ENCODE measurements at places on chromosomes 12 and 14.
A peak's percentile ranks its signal among the peaks of the same experiment; 100 is the strongest.

DNA sequence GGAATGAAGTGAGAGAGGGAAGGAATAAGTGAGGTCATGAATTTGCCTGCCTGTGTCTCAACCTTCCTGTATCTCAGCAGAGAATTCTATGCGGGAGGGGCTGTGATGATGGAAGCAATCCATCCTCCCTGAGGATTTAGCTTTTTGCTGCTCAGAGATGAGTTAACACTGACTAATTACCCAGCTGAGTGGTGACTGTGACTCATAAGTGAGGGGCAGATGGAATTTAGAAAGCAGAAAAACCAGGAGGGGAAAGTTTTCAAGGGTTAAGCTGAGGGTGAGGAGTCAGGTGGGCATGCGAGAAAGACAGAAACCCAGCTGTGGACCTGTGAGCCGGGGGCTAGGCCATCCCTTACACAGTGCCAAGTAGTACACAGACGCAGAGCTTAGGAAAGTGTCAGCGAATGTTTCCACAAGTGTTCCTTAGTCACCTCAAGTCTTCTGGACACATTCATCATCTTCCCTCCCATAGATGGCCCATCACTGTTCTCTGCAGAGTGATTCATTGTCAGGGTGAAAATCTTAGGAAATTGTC lies 277.9 kb downstream of the IPO8 start:
- H3K4me3 ChIP-seq, result no peak overlapping the region
- no peaks in the 10 kb centered on the region for H3K27me3 ChIP-seq
- no peak for DNase-seq
- no peaks in the 10 kb centered on the region for H3K4me1 ChIP-seq
- no peaks in the 10 kb centered on the region for H3K36me3 ChIP-seq

DNA sequence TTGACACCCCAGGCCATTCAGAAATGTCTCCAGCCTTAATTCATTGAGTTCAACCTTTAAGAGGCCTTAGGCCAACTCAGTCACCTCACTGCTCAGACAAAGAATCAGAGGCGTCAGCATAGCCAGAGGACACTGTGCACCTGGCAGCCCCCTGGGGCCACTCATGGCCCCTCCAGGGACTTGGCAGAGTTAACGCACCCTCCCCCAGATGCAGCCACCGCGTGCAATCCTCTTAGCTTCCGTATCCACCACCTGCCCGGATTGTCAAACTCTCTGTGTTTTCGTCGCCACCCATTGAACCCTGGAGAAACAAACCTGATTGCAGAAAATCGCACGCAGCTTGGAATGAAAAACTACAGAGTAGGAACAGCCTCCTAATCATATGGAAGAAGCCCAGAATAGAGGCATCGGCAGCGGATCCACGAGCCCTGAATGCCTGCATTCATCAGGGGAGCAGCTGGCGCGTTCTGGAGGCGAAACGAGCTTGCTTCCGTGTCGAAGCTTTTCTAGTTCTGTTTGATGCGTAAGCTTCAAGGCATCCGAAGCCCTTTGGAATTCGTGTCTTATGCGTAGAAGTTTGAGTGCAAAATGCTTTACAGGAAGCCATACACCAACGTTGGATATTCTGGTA lies 22.4 kb downstream of the BRI3BP start:
- no peak overlapping the region for H3K27ac ChIP-seq
- H3K4me3 ChIP-seq, result no peak overlapping the region
- no peaks in the 10 kb centered on the region for H3K27me3 ChIP-seq
- H3K36me3 ChIP-seq, result no peaks in the 10 kb centered on the region
- H3K4me1 ChIP-seq, result no peaks in the 10 kb centered on the region

DNA sequence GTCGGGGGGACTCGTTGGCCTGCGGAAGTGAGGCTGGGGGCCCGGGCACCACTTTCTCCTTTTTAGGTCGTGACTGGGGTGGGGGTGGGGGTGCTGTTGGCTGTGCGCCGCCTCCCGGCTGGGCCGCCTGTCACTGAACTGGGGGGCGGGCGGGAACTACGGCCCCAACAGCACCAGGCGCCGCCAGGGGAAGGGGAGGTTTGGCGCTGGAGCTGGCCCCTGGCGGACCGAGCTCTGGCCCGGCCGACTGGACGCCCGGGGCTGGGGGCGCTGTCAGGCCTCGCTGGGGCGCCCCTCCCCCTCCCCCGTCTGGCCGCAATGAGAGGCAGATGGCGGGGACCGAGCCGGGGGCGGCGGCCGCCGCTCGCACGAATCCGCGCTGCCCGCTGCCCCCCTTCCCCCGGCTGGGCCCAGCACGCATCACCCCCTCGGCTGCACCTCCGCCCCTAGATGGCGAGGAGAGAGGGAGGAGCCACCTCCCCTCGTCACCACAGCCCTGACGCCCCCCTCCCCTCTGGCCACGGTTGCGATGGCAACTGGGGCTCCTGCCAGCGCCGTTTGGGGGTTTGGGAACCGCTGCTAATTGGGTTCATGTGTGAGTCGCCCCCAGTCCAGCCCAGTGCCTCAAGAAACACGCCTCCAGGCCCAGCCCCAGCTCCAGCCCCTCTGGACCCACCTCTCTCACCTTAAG lies 723 bp downstream of the NFATC4 start:
- no peak for DNase-seq
- no peak overlapping the region for H3K27ac ChIP-seq
- H3K27me3 ChIP-seq, result no peaks in the 10 kb centered on the region
- H3K36me3 ChIP-seq, result no peaks in the 10 kb centered on the region

GRCh38 chr14:98962118-98962517 lies 309.9 kb downstream of the BCL11B start:
- H3K36me3 ChIP-seq, result no peaks in the 10 kb centered on the region
- H3K4me3 ChIP-seq, result no peak overlapping the region
- DNase-seq, result no peak
- no peak overlapping the region for H3K27ac ChIP-seq
- H3K27me3 ChIP-seq, result no peaks in the 10 kb centered on the region

DNA sequence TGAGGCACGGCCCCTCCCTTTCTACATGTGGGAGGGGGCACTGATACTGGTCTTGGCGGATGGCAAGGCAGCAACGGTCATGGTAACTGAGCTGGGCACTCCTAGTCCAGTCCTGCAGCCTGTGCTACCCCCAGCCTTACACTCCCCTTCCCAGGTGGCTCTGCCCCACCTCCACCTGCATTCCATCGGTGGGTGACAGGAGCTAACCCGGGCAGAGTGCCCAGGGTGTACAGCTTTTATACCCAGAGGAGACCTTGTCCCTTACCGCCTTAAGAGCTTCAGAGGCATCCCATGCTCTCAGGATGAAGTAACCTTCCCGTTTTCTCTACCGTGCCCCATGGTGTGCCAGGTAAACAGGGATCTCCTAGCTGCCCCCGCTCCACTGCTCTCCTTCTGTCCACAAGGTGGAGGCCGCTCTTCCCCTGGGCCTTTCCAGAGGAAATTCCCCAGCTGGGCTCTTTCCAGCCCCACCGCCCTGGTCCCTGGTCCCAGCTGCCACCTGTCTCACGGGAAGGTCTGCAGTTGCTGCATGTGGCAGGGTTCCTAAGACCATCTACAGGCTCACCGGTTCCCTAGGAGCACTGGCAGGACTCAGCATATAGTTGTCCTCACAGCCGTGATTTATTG lies 20.5 kb downstream of the BRI3BP start:
- no peaks in the 10 kb centered on the region for H3K36me3 ChIP-seq
- no peaks in the 10 kb centered on the region for H3K27me3 ChIP-seq
- no peak for DNase-seq
- no peak overlapping the region for H3K4me3 ChIP-seq
- H3K27ac ChIP-seq, result no peak overlapping the region
- H3K4me1 ChIP-seq, result no peaks in the 10 kb centered on the region

DNA sequence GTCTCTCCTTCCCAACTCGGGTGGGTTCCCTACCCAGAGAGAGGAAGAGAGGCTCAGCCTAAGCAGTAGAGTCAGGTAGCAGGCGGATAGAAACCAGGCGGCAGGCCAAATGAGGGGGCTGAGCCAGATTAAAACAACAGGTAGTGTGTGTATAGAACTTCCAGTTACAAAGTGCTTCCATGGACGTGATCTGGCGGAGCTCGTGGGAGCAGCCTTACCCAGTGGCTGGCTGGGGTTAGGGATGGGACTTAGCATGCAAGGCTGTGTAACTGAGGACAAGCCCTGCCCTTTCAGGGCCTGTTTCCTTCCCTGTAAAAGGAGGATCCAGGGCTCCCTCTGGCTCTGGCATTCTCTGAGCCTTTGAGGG lies 8.3 kb downstream of the KRT80 start:
- no peaks in the 10 kb centered on the region for H3K36me3 ChIP-seq
- no peak overlapping the region for H3K4me3 ChIP-seq
- H3K4me1 ChIP-seq, result 0 out of 2 replicates have a peak, but pooled peaks cover 4% of the 10 kb centered on the region
- H3K27ac ChIP-seq, result no peak overlapping the region
- DNase-seq, result no peak

DNA sequence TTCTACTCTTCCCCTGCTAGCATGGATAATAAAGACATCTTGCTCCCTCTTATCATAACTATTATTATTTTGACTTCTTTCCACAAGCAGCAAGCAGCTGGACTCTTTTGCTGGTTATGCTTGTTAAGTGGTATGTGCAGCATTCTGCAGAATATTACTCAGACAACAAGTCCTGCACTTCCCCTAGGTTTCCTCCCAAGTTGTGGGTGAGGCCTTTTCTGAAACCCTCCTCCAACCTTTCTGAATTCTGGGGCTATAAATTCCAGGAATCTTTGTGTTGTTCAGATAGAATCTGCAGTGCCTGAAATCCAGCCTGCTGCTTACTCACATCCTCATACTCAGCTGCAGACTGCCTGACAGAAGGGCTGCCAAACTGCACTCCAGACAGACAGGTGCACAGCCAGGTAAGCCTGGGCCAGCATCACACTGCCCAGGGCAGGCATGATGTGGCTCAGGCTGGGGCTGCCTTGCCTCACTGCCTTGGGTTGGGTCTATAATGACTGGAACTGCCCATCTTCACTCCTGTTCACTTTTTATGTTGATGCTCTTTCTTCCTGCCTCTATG lies 6.2 kb upstream of the DHRS2 start:
- no peaks in the 10 kb centered on the region for H3K27me3 ChIP-seq
- no peak overlapping the region for H3K4me3 ChIP-seq
- no peaks in the 10 kb centered on the region for H3K4me1 ChIP-seq
- no peaks in the 10 kb centered on the region for H3K36me3 ChIP-seq
- no peak for DNase-seq

- peak overlapping the region; percentile 79 for H3K27ac ChIP-seq
- peaks cover 5% of the 10 kb centered on the region for H3K36me3 ChIP-seq
- H3K4me1 ChIP-seq, result peaks cover 7% of the 10 kb centered on the region
- no peaks in the 10 kb centered on the region for H3K27me3 ChIP-seq
- no peak for DNase-seq
Measured at GRCh38 chr12:32679920-32680237, 778 bp downstream of the DNM1L start.

GRCh38 chr12:70048521-70049250 lies 194.5 kb upstream of the CNOT2 start:
- H3K36me3 ChIP-seq, result no peaks in the 10 kb centered on the region
- DNase-seq, result peak; percentile 70
- H3K27ac ChIP-seq, result peak overlapping the region; percentile 93
- no peaks in the 10 kb centered on the region for H3K27me3 ChIP-seq
- H3K4me1 ChIP-seq, result peaks cover 45% of the 10 kb centered on the region

DNA sequence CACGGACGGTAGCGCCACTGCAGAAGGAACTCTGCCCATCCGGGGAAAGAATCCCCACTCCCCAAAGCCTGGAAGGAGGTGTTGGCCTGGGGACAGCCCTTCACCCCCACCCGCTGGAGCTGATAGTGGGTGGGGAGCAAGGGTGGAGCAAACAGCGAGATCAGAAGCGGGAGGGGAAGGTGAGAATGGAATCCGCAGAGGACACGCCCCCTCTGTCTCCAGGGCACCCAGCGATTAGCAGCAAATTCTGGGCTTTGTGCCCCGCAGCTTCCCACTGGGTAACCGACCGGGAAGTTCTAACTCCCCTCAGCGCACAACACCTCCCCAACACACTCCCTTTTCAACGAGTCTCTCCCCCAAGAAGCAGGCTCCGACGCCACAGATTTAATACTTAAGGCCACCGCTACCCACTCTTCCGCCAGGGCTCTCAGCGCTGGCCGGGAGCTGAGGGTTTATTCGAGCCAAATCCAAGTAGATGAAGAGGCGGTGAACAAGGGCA lies 1.4 kb downstream of the SLC25A29 start:
- peaks cover 7% of the 10 kb centered on the region for H3K27me3 ChIP-seq
- no peak overlapping the region for H3K27ac ChIP-seq
- H3K4me1 ChIP-seq, result no peaks in the 10 kb centered on the region
- no peaks in the 10 kb centered on the region for H3K36me3 ChIP-seq

DNA sequence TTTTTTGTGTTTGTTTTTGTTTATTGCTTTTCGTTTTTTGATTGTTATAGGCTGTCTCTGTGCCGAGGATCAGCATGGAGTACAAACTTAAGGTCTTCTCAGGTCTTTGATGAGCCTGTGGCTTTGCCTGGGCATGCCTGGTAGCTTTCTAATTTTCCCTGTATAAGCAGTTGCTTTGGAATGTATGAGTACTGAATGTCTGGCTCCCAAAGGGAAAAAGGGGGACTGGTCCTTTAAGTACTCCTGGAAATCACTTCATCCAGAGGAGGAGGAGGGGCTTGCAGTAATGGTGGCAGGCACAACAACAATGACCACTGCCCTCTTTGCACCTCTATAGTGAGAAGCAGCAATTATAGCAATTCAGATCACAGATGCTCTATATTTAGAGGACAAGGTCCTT lies 67.6 kb upstream of the TTC7B start:
- no peaks in the 10 kb centered on the region for H3K4me1 ChIP-seq
- no peak overlapping the region for H3K4me3 ChIP-seq
- H3K27ac ChIP-seq, result no peak overlapping the region
- DNase-seq, result no peak

DNA sequence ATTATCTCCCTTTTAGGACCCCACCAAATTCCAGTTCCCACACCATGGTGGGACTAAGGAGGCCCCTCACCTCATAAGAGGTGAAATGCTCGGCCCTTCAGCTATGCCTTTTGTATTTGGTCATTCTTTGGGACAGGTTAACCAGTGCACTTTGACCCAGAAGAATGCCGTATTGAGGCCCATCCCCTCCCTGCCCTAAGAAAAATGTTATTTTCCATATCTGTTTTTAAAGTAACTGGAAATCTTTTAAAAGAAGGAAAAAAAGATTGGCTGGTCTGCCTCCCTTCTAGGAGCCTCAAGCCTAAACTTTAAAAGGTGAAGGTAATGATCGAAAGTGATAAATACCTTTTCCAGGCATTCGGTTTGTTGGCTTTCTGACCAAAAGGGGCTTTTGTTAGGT lies 5.7 kb upstream of the HOXC13 start:
- H3K27me3 ChIP-seq, result peaks cover 100% of the 10 kb centered on the region
- no peaks in the 10 kb centered on the region for H3K36me3 ChIP-seq
- no peak overlapping the region for H3K4me3 ChIP-seq
- no peak overlapping the region for H3K27ac ChIP-seq
- H3K4me1 ChIP-seq, result no peaks in the 10 kb centered on the region

DNA sequence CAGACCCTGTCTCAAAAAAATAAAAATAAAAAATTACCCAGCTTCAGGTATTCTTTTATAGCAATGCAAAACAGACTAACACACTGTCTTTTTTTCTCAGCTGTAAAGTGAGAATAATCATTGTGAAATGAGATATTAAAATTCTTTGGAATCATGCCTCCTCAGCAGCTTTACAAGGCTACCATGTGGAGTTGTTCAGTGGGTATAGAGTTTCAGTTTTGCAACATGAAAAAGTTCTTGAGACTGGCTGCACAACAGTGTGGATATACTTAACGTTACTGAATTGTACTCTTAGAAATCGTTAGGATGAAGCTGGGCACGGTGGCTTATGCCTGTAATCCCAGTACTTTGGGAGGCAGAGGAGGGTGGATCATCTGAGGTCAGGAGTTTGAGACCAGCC lies 15.7 kb upstream of the MAPKAPK5 start:
- no peaks in the 10 kb centered on the region for H3K36me3 ChIP-seq
- no peak overlapping the region for H3K4me3 ChIP-seq
- H3K27ac ChIP-seq, result no peak overlapping the region
- H3K27me3 ChIP-seq, result no peaks in the 10 kb centered on the region
- no peak for DNase-seq
